ENCODE measurements at places on chromosomes 16 and 17.
A peak's percentile ranks its signal among the peaks of the same experiment; 100 is the strongest.

DNA sequence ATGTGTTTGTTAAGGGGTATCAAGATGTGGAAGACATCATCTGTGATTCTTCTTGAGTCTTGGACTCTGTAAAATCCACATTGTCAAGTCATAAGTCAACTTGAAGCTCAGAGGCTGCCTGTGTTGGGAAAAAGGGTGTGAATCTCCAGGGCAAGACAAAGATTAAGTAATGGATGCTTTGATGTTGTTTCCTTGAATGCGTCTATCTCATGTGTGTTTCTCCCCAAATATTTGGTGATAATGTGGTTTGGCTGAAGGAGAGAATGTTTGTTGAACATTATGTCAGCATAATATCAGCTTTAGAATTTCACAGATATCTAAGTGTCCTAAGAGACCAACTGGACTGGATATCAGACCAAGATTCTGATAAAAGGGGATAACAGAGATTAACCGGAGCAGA lies 24.1 kb upstream of the KCNJ16 start:
- no peak for DNase-seq

DNA sequence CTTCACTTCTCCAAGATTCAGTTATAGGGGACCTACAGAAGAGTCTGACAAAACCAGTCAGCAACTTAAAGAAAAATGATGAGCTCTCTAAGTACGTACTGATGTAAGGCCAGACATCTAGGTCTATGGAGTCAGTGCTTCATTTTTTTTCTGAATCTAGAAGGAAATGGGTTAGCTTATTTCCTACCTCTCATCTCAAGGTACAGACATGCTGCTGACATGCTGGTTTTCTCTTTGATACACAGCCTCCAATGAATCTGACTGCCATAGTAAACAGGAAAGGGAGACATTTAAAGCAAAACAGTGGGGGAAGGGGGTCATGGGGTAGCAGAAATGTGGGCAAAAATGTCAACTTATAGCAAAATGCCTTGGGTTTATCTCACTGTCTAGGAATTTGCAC lies 16.4 kb downstream of the CDR2 start:
- DNase-seq = no peak

DNA sequence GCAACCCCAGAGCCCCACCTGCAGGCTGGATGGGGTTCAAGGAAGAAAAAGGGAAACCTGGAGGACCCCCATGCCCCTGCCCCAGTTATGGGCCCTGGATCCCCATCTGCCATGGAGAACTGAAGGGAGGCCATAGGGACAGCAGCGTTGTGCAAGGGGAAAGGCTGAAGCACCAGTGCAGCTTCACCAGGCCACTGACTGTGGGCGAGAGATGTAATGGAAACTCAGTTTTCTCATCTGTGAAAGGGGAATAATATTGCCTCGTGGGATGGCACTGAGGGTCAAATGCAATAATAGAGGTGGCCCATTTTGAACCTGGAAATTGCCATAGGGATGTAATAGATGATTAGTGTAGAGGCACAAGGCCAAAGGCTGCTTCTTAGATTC lies 9.9 kb upstream of the TSPOAP1 start:
- no peak for DNase-seq

DNA sequence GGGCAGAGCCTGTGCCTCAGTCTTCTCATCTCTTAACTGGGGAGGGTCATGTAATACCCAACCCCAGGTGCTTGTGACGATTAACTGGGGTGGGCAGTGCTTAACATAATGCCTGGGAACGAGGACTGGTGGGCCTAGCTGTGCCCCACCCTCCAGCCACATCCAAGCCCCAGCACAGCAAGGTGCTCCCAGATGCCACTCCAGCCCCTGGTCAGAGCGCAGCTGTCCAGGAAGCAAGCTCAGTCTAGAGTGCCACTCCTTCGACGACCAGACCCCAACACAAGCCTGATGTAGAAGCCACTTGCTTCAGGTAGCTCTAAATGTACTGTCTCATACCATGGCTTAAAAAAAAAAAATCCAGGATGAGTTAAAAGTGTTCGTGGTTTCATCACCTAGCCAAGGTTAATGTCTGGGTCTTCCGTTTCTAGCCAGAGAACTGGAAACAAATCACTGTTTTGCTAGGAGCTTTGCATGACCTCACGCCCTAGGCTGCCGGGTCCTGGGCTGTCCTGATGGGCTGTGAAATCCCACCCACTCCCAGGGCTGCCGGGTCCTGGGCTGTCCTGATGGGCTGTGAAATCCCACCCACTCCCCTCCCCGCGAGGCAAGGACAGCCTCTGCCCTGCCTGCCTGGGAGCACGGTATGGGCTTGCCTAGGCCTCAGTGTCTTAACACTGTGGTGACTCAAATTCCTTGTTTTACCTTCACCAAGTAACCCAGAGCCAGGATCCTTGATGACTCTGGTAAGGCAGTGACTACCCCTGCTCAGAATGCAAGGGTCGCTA lies 7.7 kb downstream of the MIEF2 start:
- DNase-seq = no peak

GRCh38 chr17:28879886-28880571 lies 17.5 kb downstream of the FLOT2 start:
- no peak for DNase-seq

GRCh38 chr16:69273009-69273408 lies 38.1 kb upstream of the VPS4A start:
- DNase-seq = no peak

GRCh38 chr17:80656590-80656989 lies 112.0 kb downstream of the RPTOR start:
- no peak for DNase-seq

- DNase-seq = no peak
These were observed 1726.1 kb downstream of the TP53TG3F start for GRCh38 chr16:35185366-35186044.

GRCh38 chr16:10859658-10860057 lies 17.3 kb upstream of the CIITA start:
- DNase-seq = no peak

DNA sequence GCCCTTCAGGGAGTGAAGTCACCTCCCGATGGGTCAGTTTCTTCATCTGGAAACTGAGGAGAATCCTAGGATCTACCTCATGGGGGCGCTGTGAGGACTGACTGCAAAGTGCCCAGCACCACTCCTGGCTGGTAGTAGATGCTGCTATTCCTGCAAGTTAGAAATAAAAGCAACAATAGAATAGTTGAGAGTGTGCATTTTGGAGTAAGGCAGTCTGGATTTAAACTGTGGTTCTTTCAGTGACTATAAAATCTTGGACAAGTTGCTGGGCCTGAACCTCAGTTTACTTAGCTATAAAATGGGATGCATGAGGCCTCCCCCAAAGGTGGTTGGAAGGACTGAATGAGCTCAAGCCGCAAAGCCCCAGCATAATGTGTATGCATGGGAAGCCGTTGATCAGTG lies 70.6 kb downstream of the CYB5B start:
- peak; percentile 74 for DNase-seq

GRCh38 chr17:79675413-79675725 lies 55.4 kb upstream of the ENPP7 start:
- DNase-seq = no peak

DNA sequence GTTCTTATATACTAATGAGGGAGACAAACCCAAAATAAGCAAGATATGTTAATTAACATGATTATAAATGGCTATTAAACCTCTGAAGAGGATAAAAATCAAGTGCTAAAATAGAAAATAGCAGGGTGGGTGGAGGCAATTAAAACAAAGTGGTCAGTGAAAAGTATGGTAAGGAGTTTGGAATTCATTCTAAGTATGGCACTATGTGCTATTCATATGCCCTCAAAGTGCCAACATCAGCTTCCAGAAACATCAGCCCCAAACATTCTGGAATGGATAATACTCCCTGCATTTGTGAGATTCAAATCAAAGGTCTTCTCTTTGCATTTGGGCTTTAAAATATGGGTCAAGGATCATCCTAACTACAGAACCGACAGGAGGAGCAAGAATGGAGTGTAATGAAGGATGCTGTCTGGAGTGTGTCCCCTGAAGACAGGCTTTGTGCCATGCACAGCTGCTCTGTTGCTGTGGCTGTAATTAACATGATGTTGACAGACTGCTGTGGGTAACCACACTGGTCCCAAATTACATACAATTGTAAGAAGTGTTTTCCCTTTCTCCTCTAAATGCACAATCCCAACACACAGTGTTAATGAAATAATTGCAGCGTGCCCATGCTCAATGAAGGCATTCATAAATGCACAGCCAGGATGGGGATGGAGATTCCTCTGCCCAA lies 93.1 kb downstream of the VAT1L start:
- no peak for DNase-seq

GRCh38 chr17:22703204-22703603 lies 1010.9 kb downstream of the KCNJ18 start:
- no peak for DNase-seq

DNA sequence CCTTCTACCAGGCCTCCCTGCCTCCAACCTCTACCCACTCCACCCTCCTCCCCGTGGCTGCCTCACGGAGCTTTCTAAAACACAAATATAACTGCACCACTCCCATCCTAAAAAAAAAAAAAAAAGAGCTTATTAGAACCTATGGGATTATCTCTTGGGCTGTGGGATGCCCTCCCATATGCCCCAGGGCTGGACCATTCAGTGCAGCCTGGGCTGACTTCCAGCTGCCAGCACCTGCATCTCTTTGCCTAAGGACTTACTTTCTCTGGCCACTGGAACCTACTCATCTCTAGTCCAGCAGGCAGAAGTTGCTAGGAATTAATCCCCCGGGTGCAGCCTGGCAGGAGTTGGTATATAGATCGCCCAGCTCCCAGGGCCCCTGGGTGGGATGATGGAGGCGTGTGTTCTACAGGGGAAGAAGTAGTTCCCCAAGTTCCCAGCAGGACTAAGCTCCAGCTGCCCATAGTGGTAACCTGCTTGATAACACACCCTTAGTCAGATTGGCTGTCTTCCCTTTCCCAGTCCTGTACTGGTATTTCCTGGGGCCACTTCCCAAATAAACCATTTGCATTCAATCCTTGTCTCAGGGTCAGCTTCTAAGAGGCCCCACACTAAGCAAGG lies 10.3 kb downstream of the MPP3 start:
- DNase-seq = no peak

GRCh38 chr17:82661717-82662683 lies 13.8 kb upstream of the WDR45B start:
- no peak for DNase-seq

- no peak for DNase-seq
These were observed 9.7 kb downstream of the CDRT4 start for GRCh38 chr17:15457723-15458094.

DNA sequence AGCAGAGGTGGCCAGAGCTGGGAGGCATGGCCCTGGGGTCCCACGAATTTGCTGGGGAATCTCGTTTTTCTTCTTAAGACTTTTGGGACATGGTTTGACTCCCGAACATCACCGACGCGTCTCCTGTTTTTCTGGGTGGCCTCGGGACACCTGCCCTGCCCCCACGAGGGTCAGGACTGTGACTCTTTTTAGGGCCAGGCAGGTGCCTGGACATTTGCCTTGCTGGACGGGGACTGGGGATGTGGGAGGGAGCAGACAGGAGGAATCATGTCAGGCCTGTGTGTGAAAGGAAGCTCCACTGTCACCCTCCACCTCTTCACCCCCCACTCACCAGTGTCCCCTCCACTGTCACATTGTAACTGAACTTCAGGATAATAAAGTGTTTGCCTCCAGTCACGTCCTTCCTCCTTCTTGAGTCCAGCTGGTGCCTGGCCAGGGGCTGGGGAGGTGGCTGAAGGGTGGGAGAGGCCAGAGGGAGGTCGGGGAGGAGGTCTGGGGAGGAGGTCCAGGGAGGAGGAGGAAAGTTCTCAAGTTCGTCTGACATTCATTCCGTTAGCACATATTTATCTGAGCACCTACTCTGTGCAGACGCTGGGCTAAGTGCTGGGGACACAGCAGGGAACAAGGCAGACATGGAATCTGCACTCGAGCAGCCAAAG lies 2.3 kb downstream of the CSF3 start:
- no peak for DNase-seq

GRCh38 chr16:83842291-83842690 lies 34.5 kb downstream of the HSBP1 start:
- DNase-seq = no peak

- no peak for DNase-seq
These were observed 5.7 kb upstream of the MINK1 start for GRCh38 chr17:4827399-4827798.

DNA sequence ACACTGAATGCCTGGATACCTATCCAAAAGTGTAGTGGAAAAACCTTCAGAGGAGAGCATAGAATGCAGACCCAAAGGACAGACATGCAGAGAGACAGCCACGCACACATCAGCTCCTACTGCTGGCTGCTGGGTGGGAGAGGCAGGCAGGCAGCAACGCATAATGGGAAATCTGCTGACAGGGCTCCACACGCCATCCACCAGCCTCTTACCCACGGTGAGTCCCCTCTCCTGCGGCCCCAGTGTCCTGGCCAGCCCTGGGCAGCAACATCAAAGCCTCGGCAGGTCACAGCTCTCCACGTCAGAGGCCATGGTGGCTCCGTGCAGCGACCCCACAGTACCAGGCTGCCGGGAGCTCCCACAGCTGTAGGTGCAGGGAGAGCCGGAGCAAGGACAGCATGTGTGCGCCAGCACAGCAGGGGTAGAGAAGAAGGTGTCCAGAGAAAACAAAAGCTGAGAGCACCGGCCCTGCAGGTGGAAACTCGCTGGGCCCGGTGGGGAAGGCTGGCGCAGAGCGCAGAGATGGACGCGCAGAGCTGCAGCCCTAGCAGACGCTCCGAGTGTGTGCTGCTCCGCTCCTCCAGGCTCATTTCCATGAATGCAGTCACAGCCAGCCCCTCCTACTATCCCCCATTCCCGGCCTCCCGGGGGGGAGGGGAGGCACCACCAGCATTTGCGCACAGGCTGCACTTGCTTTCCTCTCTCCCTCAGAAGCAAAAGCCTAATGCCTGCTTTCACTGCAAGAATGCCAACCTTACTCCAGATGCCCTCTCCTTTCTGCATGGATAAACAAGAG lies 58.9 kb downstream of the CYTH1 start:
- DNase-seq = no peak

GRCh38 chr16:29710227-29711219 lies 31.5 kb downstream of the QPRT start:
- peak; percentile 53 for DNase-seq

DNA sequence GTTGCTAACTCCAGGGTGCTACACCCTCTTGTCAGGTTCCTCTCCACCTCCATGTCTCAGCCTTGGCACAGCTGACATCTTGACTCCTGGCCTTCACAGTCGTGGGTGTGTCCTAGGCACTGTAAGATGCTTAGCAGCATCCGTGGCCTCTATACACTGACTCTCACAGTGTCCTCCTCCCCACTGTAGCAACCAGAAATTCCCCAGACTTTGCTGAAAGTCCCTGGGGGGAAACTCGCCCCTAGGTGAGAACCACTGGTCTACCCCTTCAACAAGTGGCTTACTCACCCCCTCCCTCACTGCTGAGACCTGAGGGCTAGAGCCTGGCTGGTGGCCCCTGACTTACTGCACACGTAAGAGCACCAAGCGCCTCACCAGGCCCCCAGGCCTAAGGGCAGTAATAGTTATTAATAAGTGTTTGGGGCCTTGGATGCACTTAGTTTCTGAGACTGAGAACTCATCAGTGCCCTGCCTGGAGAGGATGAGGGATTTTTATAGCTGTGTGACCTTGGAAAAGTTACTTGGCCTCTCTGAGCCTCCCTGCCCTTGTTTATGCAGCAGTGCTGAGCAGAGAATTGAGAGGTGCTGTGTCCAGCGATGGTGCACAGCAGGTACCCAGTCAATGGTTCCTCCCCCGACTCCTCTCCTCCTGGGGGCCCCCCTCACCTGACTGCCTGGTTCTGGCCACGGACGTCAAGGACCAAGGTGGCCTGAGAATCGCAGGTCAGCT lies 67.1 kb downstream of the RMI2 start:
- no peak for DNase-seq

- no peak for DNase-seq
These were observed at the start of gene FSCN2 for GRCh38 chr17:81527591-81528383. Gene FSCN2 (plus strand): TSS chr17:81528377. CDS start chr17:81528532, 155 bp downstream.
